ENCODE measurements at places on chromosomes 3 and 15. TPM values are rescaled to one million over a fixed set of nuclear protein-coding genes. Genes with fewer than 3 reads are reported as not detected.

DNA sequence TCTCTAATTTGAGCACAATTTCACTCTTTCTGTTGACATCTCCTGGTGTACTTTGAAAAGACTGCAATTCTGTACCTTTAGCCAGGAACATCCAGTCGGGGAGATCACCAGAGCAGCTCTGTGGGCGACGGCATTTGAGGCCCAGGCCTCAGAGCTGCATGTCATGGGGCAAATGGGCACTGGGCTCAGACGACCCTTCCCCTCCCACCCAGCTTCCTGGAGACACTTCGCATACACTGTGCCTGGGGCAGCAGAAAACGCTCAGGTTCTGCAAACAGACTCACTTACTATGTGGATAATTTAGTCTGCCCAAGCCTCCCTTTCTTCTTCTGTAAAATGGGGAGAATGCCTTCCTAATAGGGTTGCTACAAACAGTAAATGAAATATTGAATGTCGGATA, 96.9 kb downstream of the HMG20A start:
- no peak for DNase-seq

DNA sequence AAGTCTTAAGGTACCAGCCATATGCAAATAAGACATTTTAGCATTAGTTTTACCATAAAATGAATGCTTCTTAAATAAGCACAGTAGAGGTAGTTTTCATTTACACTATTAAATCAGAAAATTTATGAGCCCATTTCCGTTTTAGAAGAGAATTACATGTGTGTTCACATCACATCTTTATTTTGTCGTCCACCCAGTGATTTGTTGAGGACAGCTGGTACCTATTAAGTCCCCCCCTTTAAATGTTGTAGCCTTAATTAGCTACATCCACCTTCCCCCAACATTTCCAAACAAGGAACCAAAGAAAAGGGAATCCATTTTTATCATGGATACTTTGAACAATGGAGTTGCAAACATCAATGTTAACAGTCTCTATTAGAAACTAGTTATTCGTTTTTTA, 6.8 kb downstream of the IL17RD start:
- DNase-seq = no peak

- no peak for DNase-seq
These were observed 40.6 kb upstream of the ADCY5 start for GRCh38 chr3:123489400-123490004.

DNA sequence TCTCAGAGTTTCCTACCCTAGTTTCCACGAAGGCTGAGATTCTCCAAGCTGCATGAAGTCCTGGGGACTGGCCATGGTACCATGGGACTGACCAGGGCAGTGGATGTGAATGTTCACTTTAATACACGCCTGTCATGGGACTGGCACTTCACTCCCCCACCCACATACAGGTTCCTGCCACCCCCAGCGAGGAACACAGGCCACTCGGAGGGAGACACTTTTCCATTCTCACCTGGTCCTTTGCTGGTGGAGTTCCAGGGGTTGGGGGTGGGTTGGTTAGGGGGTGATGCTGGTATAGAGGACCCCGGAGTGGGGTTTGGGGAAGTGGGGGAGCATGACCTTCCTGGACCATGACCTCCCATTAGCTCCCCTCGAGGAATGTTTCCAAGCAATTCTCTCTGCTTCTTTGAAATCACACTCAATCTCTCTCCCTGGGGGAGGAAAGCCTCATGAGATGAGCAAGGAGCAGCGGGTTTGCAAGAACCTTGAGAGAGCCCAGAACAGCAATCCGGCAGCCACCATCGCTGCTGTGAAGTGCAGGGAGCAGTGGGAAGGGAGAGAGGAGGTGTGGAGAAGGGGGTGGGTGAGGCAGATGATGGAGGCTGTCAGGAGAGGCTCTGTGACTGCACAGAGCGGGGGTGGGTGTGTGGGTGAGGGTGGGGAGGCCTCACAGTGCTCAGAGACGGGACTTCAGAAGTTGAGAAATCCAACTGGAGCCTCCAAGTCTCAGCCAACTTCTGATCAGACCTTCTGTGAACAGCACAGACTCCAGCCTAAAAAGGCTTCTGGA, 69.7 kb downstream of the ADCY5 start:
- no peak for DNase-seq

DNA sequence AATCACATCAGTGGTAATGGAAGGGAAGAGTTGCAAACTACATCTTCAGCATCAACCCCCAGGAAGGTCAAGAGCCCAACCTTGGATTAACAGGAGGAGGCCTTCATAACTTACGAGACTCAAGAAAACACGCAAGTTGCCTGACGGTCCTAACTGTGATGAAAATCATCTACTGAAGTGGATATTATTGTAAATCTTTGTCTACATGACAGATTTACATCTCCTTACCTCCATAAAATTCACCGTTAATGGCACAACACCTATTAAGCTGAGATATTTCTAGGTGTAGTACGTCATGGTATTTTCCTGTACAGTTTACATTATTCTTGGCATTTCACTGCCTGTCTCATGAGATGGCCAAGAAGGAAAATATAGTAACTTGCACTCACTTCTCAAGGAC, 332.0 kb downstream of the NSUN3 start:
- DNase-seq = no peak

DNA sequence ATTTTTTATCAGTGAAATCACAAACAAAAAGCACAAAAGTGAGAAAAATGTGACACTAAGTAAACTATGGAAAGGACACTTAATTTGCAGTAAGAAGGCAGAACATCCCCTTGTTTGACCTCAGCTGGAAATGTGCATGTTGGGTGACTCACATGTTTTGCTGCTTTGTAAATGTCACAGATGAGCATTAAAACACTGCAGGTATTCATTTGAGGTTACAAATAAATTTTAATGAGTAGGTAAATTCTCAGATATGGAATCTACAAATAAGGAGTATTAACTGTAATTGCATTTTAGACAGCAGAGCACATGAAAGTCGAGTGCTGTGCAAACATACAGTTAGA, 20.3 kb downstream of the CHMP2B start:
- no peak for DNase-seq

- no peak for DNase-seq
These were observed 50.4 kb upstream of the ADCY5 start for GRCh38 chr3:123499322-123499721.

GRCh38 chr3:72397586-72397985, 450.7 kb downstream of the SHQ1 start:
- no peak for DNase-seq

The FSTL1 gene
- 17.4 TPM for total RNA-seq

The CLSTN2 gene
- not detected for total RNA-seq

The OR4F6 gene
- total RNA-seq = not detected

The STIMATE gene
- 42.6 TPM for total RNA-seq

The CPA3 gene
- total RNA-seq = not detected

The P2RY14 gene
- total RNA-seq = 0.26 TPM

The SI gene
- total RNA-seq = not detected
